ENCODE measurements at places on chromosomes 5 and 9.
A peak's percentile ranks its signal among the peaks of the same experiment; 100 is the strongest.

DNA sequence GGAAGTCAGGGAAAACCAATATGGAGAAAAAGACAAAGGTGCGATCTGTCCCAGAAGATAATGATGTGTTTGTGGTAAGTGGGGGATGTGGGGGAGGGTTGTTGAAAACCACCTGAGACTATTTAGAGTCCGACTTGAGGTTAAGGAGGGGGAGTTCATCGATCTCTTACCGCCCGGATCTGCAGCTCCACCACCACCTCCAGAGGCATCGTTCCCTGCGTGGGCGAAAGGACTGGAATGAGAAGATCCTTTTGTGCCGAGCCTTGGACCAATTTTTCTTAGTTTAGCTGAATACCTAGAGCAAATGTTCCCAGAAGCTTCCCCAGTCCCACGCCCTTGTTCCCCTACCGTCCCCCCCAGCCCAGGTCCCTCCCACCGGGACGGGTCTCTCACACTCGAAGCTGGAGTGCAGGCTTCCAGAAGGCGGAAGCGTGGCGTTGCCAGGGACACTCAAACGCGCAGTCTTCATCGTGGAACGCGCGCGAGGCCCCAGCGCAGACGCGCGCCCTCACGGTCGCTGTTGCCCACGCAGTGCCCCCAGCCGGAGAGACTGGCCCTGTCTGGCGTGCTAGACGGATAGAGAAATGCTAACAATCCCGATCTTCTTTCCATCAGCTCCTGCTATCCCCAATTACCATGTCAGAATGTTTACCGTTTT is at the start of gene SPATA6L:
Gene SPATA6L (minus strand): TSS at position 439 of the 658 bp plus-strand sequence. CDS start 230 bp downstream, at position 209.
- peak; percentile 24 for DNase-seq

GRCh38 chr5:136768457-136768856 is 403.1 kb upstream of the TRPC7 start:
- DNase-seq: no peak

- no peak for DNase-seq
These were observed 474.5 kb downstream of the LRRC70 start for GRCh38 chr5:63053019-63053638.

- DNase-seq: no peak
These were observed 208.4 kb downstream of the PDE4D start for GRCh38 chr5:59685191-59685530.

DNA sequence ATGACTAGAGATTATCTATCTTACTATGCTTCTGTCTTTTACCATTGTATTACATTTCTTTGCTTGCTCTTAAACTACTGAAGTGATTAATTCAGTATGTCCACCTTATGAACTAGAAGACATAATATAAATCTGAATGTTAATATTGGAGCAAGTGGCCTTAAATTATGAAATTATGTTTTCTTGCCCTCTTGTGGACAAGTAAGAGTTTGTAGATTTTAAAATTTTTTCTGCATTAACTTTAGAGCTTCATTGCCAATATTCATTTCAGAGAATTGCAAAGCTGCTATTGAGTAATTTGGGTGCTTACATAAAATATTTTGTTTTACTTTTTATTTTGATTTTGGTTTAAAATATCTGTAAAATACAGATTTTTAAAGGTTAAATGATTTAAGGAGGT is 55.3 kb downstream of the RANBP17 start:
- DNase-seq: no peak

DNA sequence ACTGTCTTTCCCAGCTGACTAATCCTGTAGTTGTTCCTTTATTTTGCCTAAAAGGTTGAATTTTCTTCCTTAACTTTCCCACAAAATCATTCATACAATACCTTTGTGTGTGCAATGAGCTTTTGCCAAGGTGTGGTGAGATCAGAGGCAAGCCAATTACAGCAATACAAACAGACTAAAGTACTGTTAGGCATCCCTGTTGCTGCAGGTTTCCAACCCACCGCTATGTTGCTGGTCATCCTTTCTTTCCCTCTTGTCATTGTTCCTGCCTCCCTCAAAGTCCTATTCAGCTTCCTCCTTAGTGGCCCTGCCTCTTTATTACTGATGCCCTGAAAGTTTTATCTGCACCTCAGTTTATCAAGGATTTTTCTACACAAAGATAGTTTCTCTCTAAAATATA is 22.1 kb downstream of the ITGA2 start:
- DNase-seq: no peak

GRCh38 chr5:166860426-166860825 is 1431.0 kb upstream of the WWC1 start:
- no peak for DNase-seq

DNA sequence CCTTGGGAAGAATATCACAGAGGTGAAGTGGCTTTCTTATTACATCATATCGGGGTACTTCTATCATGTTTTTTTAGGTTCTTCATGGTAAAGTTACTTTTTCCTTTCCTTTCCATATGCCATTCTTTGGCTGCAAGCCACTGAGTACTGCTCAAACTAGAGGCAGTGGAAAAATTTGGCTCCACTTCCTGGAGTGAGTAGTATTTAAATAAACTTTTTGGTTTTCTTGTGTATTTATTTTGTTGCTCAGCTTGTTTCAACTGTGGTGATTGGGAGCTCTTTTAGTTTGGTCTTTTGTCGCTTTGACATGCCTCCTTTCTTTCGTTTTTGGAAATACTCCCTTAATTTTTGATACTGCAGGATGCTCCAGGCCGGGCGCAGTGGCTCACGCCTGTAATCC is 69.8 kb downstream of the WDR70 start:
- DNase-seq: no peak

DNA sequence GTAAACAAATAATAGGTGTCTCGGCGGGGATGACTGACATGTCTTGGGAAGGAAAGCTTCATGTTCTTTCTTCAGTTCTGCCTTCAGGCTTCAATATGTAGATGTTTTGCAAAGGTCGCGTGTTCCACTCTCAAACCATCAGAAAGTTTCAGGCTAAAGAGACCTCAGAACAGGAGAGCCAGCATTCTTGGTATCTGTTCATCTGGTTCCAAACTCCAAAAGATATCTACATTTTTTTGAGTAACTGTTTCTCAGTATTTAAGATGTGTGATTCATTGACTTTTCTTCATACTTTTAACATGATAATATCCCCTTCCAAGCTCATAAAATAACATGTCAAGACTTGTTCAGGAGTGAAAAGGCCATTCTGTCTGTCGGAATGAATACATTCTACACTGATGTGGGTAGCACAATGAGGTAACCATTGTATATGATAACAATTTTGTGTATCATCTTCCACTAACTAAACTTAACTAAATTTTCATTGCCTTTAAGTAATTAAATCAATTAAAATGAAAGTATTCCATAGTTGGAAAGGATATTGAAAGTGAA is 183.6 kb downstream of the CFAP90 start:
- no peak for DNase-seq

GRCh38 chr5:111494355-111494999 is 17.9 kb downstream of the STARD4 start:
- DNase-seq: no peak

DNA sequence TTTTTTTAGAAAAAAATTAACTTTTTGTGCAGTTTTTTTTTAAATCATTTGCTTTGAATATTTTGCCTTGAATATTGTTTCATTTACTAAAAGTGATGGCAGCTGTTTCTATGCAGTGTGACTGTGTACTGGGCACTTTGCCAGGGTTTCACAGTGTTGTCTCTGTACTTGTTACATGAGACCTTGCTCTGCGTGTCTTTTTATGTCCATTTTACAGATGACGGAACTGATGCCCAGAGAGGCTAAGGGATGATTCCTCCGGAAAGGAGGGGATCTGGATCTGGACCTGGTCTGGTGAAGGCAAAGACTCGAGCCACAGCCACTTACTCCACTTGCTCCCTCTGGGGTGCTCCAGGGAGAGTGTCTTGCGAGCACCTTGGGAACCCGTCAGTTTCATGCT is 124.8 kb upstream of the PTCH1 start:
- DNase-seq: no peak

- no peak for DNase-seq
These were observed 46.8 kb downstream of the ELAVL2 start for GRCh38 chr9:23779220-23779619.

GRCh38 chr5:170741801-170742200 is 41.7 kb upstream of the GABRP start:
- no peak for DNase-seq

DNA sequence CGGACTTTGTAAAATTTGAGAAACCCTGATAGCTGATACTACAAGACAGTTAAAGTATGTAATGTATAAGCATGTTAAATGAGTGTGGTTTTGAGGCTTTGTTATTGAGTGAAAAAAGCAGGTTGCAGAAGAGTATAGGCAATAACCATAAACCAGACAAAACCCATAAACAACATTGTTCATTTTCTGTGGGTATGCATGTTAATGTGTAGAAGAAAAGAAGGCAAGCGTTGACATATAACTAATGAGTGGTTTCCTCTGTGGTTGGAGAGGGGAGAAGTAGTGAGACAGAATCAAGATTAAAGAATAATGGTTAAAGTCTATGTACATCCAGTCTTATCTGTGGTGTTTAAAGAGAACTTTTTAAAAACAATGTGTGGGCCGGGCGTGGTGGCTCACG is 26.2 kb downstream of the RAD23B start:
- no peak for DNase-seq

DNA sequence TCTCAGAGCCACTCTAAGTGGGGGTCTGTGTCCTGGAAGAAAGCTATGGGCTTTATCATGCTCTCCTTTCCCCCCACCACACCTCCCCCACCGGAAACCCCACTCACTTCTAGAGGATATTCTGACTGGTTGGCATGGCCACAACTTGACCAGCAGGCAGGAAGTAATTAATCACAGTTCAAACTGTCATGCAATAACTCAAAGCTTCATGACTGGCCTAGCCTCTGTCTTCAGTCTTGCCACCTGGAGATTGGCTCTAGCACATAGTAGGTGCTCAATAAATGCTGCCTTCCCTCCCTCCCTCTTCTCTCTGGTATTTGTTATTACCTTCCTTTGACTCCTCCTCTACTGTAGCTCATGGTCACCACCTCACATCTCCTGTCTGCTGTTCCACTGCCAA is 124.7 kb downstream of the GABBR2 start:
- DNase-seq: no peak

- no peak for DNase-seq
These were observed 123.0 kb downstream of the GALNT10 start for GRCh38 chr5:154313360-154314017.

DNA sequence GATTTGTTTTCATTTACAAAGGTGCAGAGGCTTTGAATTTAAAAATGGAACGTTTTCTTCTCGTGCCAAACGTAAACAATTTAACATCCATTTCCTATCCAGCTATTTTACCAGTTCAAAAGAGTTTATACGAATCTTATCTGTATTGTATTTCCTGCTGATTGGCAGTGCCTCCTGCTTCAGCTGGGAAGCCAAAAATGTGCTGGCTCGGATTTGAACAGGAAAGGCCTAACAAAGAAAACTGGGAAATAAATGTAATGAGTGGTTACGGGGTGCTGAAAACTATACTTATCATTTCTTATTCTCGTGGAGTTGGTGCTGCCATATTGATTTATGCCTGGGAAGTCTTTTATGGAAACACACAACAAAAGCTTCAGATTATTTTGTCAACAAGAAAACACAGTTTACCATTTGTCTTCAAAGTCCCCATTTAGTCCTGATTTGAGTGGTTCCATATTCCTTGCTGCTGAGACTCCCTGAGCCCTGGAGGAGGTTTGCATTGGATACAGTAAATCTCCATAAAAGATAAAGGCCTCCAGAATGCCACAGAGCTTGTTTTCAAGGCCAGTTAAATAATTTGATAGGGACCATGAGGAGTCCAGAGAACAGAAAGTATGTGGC is 507.4 kb downstream of the RASEF start:
- no peak for DNase-seq

DNA sequence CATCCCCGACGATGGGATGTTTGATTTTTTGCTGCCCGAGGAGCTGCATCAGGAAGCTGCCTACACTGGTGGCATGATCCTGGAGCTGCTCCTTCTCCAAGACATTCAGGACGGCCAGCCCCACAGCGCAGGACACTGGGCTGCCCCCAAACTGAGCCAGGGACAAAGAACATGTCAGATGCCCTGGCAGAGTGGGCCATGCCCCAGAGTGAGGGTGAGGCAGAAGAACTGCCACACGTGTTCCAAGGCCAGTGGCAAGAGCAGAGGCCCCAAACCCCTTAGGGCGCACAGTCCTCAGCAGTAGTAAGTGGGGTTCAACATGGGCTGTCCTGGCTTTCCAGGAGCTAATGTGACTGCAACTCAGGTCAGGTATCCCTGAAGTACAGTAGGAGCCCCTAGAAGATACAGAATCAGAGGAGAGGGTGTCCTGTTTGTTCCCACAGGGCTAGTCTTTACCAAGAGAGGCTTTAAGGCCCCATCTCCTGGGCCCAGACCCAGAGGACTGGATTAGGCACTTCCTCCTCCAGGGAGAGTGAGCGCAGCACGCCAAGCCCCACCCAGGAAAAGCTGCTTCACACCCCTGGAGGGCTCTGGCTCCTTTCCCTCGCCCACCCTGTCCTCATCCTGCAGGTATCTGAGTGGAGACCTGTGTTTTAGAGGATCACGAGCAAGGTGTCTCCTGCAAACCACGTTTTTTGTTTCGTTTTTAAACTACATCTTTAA is 11.1 kb downstream of the HNRNPAB start:
- no peak for DNase-seq

- no peak for DNase-seq
These were observed 1.9 kb downstream of the IRX2 start for GRCh38 chr5:2749514-2750025.

DNA sequence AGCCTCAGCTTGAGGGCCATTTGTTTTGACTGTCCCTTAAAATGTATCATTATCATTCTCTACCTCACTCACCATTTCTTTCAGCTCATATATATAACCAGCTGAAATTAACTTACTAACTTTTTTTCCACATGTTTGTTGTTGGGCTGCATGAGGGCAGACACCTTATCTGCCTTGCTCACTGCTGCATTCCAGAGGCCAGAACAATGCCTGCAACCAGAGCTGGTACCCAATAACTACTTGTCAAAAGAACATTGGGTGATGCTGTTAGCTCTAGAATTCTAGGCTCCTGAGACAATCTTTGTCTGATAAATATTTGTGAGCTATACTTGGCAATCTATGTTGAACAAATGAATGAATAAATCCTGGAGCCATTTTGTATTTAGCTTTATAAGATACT is 68.3 kb downstream of the HTR4 start:
- no peak for DNase-seq

DNA sequence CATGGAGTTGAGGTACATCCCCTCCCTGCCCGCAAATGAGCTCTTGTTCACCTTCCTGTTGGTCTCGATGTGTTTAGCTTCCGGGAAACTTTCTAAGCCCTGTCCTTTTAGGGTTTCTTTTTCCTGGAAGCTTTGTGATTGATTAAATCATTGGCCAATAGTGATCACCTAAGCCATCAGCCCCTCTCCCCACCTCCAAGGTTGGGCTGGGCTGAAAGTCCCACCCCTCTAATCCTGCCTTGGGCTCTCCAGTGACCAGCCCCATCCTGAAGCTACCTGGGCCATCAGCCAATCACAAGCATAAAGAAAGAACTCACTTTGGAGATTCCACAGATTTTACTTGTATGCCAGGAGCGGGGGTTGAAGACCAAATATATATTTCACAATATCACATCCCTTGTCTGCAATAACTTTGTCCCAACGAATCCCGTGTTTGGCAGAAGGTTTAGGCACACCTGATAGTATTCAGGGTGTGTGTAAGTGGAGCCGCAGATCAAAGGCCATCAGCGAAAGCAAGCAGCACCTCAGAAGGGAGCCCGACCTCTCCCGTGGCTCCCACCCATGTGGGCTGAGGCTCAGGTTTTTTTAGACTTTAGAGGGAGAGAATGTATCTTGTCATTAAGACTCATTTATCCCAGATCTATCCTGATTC is 20.4 kb downstream of the ROPN1L start:
- no peak for DNase-seq

GRCh38 chr9:93343663-93344062 is 107.8 kb upstream of the FAM120A start:
- DNase-seq: no peak

- DNase-seq: no peak
These were observed 53.8 kb upstream of the CLINT1 start for GRCh38 chr5:157912621-157913325.

Data from progenitor cell of endocrine pancreas (in vitro differentiated cells).